ENCODE measurements at places on chromosomes 7 and 10.

DNA sequence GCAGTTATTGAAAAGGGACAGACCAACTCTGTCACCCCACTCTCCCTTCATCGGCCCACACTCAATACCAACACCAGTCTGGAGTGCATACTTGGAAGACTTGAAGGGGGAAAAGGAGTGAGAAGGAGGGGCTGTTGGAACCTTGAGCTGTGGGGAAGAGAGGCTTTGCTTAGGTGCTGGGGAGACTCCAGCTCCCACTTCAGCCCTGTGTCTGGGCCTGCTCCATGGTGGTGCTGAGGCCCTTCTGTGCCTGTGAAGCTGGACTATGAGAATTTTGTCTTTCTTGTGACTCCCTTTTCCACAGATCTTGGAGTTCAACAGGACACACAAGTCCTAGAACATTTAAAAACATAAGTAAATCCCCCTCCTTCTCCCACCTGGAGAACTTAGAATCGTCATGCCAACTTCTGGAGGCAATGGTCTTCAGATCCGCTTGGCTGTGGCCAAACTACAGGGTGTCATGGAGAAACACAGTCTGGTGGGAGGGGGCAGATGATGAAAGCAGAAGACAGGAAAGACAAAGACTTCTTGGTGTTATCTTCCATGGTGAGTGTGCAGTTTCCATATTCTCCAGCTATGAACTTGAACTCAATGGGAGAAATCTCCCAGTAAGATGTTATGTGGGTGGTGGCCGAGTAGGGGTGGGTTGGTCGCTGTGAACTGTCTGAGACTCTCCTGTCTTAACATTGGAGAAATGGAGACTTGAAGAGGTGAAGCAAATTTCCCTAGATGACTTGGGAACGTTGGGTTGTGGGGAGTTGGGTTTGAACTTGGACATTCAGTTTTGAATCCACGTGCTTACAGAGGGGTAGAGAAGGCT is 18.4 kb upstream of the GIMAP8 start:
- no peak for DNase-seq

- no peak for DNase-seq
Measured at GRCh38 chr7:139876622-139877283, 47.7 kb downstream of the TBXAS1 start.

DNA sequence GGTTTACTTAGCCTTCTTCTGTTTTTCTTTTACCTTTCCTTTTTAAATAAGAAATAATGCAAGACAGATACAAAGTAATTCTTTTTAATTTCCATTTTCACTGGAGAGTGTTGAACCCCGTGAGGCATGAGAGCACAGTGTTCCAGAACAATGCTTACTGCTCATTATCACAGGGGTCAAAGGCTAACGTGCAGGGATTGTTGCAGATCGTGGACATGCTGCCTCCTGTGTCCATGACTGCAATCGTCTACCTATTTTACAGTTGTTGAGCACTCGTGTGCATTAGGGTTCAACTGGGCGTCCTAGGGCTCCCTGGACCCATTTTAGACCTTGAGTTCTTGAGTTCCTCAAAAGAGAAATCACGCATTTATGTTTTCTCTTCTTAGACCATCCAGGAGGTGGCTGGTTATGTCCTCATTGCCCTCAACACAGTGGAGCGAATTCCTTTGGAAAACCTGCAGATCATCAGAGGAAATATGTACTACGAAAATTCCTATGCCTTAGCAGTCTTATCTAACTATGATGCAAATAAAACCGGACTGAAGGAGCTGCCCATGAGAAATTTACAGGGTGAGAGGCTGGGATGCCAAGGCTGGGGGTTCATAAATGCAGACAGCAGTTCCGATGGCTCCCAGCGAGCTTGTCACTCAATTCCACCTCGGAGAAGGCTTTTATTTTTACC is 124.2 kb downstream of the EGFR start:
- DNase-seq, result no peak

DNA sequence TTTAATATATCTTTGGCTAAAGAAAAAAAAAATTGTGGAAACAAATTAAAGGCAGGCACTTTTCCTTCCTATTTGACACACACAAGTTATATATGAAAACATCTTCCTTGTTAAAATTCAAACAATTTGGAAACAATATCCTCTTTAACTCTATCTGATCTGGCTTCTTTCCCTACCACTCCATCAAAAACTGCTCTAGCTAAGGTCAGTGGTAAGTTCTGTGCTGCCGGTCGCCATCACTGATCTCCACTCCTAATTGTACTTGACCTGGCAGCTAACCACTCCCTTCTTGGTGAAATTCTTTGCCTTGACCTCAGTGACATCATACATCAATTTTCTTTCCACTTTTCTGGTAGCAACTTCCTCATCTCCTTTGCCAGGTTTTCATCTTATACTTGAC is 47.9 kb upstream of the MRLN start:
- no peak for DNase-seq

DNA sequence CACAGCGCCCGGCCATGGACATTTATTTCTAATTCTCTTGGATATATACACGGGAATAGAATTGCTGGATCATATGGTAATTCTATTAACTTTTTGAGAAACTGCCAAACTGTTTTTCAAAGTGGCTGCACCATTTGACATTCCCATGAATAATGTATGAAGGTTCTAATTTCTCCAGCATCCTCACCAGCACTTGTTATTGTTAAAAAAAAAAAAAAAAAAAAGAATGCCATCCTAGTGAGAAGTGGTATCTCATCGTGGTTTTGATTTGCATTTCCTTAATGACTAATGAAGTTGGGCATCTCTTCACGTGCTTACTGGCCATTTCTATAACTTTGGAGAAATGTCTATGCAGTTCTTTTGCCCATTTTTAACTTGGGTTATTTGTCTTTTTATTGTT is 13.5 kb downstream of the CNNM2 start:
- no peak for DNase-seq

Data from NCI-H2029 (cell line).